Sigmoid colon (tissue), 7 donors: ENCODE measurements at places on chromosomes 2 and 18. TPM values are rescaled to one million over a fixed set of nuclear protein-coding genes. Genes with fewer than 3 reads are reported as not detected.

- no peak for DNase-seq
- H3K27me3 ChIP-seq, result no peaks in the 10 kb centered on the region
- H3K27ac ChIP-seq, result no peak overlapping the region
- H3K4me3 ChIP-seq, result no peak overlapping the region
Observed at GRCh38 chr2:181340891-181341290, 116.3 kb upstream of the ITGA4 start.

- H3K36me3 ChIP-seq, result no peaks in the 10 kb centered on the region
- DNase-seq, result no peak
- no peak overlapping the region for H3K27ac ChIP-seq
- no peaks in the 10 kb centered on the region for H3K4me1 ChIP-seq
- H3K27me3 ChIP-seq, result no peaks in the 10 kb centered on the region
Observed at GRCh38 chr2:140627136-140627535, 1503.7 kb downstream of the LRP1B start.

CD8A gene
- total RNA-seq, result 0.36 TPM

- no peaks in the 10 kb centered on the region for H3K27me3 ChIP-seq
- DNase-seq, result no peak
- H3K4me3 ChIP-seq, result no peak overlapping the region
- no peak overlapping the region for H3K27ac ChIP-seq
- H3K4me1 ChIP-seq, result no peaks in the 10 kb centered on the region
- H3K36me3 ChIP-seq, result no peaks in the 10 kb centered on the region
Observed at GRCh38 chr2:216312441-216312840, 59.8 kb downstream of the MARCHF4 start.

RSAD2 gene
- 7.2 TPM for total RNA-seq

- peak; percentile 79 for DNase-seq
- peak overlapping the region; percentile 76 for H3K27ac ChIP-seq
- H3K36me3 ChIP-seq, result no peaks in the 10 kb centered on the region
Observed at GRCh38 chr2:240374085-240374907, 61.2 kb upstream of the GPC1 start.

DNA sequence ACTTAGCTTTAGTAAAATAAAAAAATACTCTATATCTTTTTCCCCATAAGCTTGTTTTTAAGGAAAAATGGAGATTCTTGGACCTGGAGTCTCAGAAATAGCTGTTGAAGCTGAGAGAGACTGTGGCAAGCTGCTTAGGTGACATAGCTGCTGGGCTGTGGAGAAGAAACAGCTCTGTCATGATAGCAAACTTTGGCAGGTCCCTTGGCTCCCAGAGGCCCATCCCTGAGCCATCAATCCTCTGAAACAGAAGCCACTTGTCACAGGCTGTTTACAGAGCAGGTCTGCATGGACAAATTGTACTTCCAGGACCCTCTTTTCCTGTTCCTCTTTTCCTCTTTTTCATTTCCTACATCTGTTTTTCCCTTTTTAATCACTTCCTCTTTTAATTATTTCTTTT lies 1370.1 kb upstream of the CRIM1 start:
- DNase-seq, result no peak
- H3K4me3 ChIP-seq, result no peak overlapping the region
- H3K27me3 ChIP-seq, result no peaks in the 10 kb centered on the region
- no peaks in the 10 kb centered on the region for H3K4me1 ChIP-seq
- no peaks in the 10 kb centered on the region for H3K36me3 ChIP-seq
